ENCODE measurements at places on chromosomes 2 and 18. TPM values are rescaled to one million over a fixed set of nuclear protein-coding genes. Genes with fewer than 3 reads are reported as not detected.

GRCh38 chr2:158124896-158125295, 23.2 kb downstream of the UPP2 start:
- DNase-seq: no peak

- no peak for DNase-seq
These were observed 89.2 kb downstream of the SP100 start for GRCh38 chr2:230505162-230505561.

DNA sequence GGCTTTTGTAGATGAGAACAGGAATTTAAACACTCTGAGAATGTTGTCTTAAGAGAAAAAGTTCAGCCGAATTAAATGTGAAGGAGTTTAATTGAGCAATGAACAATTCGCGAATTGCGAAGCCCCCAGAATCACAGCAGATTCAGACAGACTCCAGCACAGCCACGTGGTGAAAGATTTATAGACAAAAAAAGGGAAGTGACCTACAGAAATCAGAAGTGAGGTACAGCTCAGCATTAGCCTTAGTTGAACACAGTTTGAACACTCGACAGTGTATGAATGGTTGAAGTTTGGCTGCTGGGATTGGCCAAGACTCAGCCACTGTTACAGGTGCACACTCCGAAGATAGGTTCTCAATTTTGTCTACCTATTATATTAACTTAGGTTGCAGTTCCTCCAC, 264.0 kb upstream of the CHST9 start:
- DNase-seq: no peak

GRCh38 chr2:53067056-53067455, 700.5 kb upstream of the CHAC2 start:
- DNase-seq: no peak

The SPP2 gene
- polyA plus RNA-seq: not detected

The SPATS2L gene
- 45.0 TPM for polyA plus RNA-seq

Data from lung (tissue), 17 donors.